Right ventricle myocardium inferior (tissue), 1 donor: ENCODE measurements at places on chromosomes 4 and X. TPM values are rescaled to one million over a fixed set of nuclear protein-coding genes. Genes with fewer than 3 reads are reported as not detected.

- DNase-seq, result no peak
Observed at GRCh38 chrX:57918750-57919436, 8.6 kb upstream of the ZXDA start.

The OPRPN gene
- not detected for total RNA-seq

DNA sequence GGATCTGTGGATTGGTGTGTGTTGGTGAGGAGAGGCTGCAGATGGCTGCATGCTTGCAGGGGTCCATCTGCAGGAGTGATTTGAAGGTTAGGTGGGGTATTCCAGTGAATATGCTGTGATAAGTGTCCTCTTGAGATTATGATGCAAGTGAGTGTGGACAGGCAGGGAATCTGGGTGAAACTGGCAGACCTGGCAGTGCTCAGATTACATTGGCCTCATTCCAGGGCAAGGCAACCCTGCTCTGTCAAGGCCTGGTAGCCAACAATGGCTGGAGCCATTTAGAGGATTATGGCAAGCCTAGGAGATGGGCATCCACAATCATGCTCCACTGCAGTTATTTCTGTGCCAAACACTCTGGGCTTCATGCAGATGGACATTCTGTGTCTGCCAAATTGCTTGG is 113.9 kb downstream of the RTL3 start:
- DNase-seq, result no peak

The FAM156B gene
- total RNA-seq, result 6.8 TPM

DNA sequence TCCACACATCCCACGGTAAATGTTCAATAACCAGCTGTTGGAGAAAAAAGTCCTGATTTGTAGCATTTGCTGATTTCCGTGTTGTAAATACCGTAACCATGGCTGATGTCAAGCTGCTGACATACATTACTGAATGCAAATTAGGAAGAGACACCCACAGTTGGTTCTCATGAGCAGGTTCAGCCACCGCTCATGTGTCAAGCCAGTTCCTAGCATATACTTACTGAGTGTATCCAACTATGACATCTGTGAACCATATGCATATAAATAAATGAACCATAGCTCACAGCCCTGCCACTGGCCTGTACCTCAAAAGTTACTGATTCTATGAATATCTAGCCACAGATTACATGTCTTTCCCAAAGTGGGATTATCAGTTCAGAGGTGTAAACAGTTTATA is 29.5 kb downstream of the FHDC1 start:
- DNase-seq, result no peak

The DCAF8L2 gene
- total RNA-seq, result not detected

The DBET gene
- total RNA-seq, result not detected

DNA sequence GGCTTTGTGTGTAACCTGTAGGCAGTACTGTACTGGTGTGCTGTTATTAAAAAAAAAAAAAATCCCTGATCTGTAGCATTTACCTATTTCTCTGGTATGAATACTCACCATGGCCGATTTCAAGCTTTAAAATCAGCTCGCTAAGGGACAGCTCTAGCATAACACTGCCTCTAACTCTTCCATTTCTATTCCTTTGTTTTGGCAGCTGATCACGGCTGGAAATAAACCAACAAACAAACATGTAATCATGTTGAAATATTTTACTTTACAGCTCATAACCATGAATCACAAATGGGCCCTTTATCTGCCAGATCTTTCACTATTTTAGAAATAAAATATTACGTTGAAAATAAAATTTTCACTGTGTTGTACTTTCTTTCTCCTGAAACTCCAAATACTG is 60.5 kb upstream of the IL15 start:
- no peak for DNase-seq

GRCh38 chr4:14110407-14110806 is 482.9 kb upstream of the BOD1L1 start:
- DNase-seq, result no peak

GRCh38 chrX:65596270-65597034 is 61.9 kb upstream of the LAS1L start:
- DNase-seq, result no peak

The PHEX gene
- total RNA-seq, result 0.08 TPM

GRCh38 chrX:7261672-7262332 is 113.8 kb upstream of the PUDP start:
- DNase-seq, result no peak

- no peak for DNase-seq
Observed at GRCh38 chr4:93217431-93217830, 611.1 kb upstream of the ATOH1 start.

- DNase-seq, result no peak
Observed at GRCh38 chrX:14927401-14927800, 54.2 kb downstream of the MOSPD2 start.

GRCh38 chrX:109773374-109773773 is 40.3 kb upstream of the ACSL4 start:
- DNase-seq, result no peak

The PASD1 gene
- total RNA-seq, result not detected

GRCh38 chr4:57280481-57280880 is 170.3 kb upstream of the IGFBP7 start:
- no peak for DNase-seq
